ENCODE measurements at places on chromosomes 11 and 22.

GRCh38 chr11:63240791-63241379, 2.5 kb downstream of the SLC22A25 start:
- DNase-seq: no peak

DNA sequence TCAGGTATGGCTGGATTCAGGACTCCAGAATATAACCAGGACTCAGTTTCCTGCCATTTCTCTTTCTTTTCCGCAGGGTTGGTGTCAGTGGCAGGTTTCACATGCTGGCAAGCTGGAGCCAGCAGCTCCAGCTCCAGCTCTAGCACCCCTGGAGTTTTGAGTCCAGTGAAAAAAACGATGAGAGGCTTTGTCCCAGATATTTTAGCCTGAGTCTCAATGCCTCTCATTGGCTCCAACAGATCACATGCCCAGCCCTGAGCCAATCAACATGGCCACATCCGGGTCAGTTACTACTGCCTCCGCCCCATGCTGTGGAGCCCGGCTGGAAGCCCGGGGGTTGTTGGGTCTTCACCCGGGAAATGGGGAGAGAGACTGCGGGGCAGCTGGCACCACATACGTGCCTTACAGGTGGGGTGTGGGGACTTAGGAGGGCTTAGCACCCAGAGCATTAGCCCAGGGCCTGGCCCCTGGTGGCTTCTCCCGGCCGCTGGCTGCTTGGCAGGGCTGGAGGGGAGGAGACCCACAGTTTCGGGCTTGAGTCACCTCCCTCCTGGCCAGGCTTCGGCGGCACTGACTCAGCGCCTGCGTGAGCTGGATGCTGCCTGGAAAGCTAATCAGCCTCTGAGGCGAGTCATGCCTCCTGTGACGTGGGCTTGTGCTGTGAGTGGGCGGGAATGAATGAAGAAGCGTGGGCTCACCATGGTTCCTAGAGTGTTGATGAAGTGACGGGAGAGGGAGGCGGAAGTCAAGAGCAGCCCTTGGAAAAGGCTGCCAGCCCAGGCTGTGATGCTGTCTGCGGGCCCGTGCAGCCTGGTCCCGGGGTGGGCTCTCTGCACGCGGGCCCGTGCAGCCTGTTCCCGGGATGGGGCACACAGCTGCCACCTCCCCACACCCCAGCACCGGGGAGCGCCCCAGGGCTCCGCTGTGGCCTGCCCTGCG, 15.3 kb upstream of the MRTFA start:
- DNase-seq: no peak

- no peak for DNase-seq
Observed at GRCh38 chr11:95494856-95495255, 263.9 kb upstream of the SESN3 start.

GRCh38 chr11:8826139-8826786, 84.7 kb upstream of the AKIP1 start:
- no peak for DNase-seq

- DNase-seq: no peak
Observed at GRCh38 chr11:104015649-104016415, 20.6 kb upstream of the DDI1 start.

DNA sequence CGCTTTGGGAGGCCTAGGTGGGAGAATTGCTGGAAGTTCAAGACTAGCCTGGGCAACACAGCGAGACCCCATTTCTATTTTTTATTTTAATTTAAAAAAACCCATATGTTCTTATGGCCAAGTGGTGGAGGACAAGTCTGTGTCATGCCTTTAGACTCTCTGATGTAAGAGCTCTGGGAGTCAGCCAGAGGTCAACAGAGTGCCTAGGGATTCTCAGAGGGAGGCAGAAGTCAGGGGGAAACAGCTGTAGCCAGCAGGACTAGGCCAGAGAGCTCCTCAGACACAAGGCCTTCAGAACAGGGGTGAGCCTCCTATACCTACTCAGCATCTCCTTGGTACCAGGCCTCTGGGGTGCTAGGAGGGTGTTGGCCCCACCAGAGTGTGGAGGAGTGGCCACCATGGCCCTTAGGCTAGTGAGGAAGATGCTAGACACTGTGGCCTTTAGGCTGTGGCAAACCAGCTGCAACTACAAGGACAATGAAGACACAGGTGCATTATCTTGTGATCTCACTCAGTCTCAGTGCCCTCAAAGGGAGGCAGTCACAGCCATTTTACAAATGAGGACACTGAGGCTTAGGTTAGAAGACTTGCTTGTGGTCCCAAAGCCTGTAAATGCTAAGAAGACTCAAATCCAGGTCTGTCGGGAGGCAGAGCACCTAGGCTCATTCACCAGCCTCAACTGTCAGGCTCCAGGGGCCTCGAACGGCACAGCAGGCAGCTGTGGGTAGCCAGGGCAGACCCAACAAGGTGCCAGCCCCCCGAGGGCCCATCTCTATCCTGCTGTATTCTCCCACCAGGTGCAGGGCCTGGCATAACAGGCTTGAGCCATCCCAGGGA, 5.0 kb downstream of the ZP1 start:
- no peak for DNase-seq

GRCh38 chr11:117878939-117879475, 2.5 kb upstream of the FXYD6 start:
- DNase-seq: no peak

- DNase-seq: no peak
Observed at GRCh38 chr11:69076129-69076791, 27.5 kb downstream of the TPCN2 start.

- DNase-seq: no peak
Observed at GRCh38 chr11:77783025-77783424, 37.5 kb downstream of the RSF1 start.

DNA sequence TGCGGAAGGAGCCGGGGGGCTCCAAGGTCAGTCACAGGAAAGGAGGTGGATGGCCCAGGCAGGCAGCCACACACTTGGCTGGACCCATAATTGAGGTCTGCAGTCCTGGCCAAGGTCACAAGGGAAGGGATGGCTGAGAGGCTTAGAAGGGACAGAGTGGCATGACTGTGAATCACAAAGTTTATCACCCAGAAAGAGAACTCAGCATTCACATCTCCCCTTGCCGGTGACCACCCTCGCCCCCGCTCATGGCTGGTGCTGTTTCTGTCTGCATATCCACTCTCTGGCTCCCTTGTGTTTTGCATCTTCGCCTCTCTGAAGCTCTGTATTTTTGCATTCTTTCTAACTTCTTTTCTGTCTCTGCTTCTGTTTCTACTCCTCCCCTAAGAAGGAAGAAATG, 117.5 kb downstream of the FEZ1 start:
- DNase-seq: no peak

DNA sequence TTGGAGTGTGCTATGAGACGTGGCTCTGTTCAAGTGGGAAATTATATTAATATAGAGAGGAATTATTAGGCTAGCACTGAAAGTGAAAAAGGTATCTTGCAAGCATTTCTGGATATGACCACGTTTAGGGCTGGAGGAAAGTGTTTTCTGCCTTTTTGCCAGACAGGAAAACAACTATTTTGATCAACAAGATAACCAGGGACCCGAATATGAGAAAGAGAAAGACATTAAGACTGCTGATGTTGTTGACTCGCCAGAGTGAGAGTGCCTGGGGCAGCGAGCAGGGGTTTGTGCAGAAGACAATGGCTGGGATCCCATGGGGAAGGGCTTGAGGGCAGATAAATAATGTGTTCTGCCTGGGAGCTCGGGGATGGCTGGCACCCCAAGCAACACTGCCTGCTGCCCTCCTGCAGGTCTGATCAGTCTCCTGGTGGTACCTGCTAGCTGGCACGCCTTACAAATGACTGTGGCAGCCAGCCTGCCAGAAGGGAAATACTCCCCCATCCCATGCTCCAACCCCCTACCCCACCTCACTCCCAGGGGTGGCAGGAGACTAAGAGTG, 23.1 kb upstream of the CHST1 start:
- no peak for DNase-seq

- no peak for DNase-seq
Observed at GRCh38 chr11:748007-748359, 719 bp downstream of the TALDO1 start.

DNA sequence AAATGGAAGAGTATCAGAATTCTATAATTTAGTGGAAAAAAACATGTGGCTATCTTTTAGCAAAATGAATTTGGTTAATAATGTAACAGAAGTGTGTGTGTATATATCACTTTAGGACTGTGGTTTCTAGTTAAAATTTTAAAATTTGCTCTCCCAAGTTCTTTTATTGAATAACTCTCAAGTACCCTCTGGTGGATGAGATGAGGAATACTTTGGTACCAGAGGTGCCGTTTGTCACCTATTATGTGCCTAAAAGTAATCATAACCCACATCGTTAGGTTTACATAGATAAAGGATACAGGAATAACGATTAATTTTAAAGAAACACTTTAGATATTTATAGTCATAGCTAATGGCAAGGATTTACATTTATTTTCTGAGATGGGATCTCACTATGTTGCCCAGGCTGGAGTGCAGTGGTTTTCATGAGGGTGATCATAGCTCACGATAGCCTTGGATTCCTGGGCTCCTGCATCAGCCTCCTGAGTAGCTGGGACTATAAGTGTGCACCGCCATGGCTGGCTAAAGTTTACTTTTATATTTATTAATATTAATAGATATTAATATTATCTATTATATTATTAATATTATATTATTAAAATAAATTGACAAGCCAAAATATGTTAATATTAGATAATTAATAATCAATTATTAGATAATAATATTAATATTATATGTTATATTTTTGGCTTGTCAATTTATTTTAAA, 66.7 kb upstream of the CAPRIN1 start:
- DNase-seq: no peak

DNA sequence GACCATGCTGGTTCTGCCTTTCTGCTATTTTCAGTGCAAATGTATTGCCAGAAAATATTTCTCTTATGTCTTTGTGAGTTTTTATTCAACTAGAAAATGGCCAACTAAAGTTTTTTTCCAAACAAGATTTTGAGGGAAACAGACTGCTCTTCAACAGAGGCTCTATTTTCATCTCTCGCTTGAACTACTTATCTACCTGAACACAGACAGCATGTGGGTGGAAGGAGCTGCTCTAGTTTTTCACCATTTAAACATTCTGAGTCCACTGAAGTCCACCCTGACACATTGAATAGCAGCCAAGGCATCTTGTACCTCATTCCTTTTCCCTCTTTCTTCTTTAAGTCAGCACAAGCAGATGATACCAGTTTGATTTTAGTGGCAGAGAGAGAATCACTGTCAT, 9.8 kb upstream of the OR9I1 start:
- no peak for DNase-seq

- DNase-seq: no peak
Observed at GRCh38 chr11:135006800-135007199, 594.8 kb upstream of the B3GAT1 start.

GRCh38 chr11:128896356-128896755, 5.2 kb downstream of the KCNJ5 start:
- no peak for DNase-seq

GRCh38 chr11:93225662-93226061, 27.9 kb upstream of the SLC36A4 start:
- DNase-seq: no peak

DNA sequence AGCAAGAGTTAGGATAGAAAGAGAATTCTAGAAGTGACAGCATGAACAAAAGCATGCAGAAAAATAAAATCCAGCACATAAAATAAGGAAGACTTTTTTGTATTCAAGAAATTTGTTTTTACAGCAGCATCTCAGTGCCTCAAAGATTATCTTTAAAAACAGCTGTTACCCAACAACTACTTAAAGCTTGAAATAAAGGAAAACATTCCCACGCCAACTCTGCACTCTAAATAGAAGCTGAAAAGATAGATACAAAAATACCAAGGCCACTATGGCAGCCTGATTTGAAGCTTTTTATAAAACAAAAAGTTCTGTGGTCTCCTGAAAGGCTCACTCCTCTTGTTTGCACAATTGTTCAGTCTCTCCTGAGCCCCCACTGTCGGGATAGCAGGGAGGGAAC, 83.6 kb upstream of the LRRC55 start:
- no peak for DNase-seq

DNA sequence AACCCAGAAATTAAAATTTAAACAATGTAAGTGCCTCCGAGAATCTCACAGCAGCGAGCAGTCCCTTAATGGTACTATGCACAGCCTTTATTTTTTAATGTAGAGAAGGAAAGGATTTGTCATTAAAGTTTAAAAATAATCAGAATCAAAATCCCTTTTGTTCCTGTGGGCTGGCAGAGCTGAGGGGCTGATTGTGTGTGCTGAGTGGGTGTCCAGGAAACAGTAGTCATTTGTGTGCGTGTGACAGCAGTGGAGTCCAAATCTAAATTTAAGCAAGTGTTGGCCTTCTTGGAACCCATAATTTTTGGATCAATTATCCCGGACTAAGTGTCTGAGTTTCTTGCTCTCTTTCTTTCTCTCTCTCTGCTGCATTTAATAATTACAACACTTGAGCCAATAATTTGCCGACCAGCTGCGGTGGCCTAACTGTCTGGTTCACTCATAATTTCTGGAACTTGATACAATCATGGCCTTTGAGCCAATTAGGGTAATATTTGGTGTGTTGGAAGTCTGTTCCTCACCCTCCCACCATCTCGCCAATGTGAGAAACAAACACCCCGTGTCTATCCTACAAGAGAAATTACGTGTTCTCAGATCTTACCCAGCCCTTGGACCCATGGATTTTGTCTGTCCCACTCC, 528.0 kb downstream of the SOX6 start:
- DNase-seq: no peak

GRCh38 chr11:108313444-108313843, 90.6 kb downstream of the ATM start:
- DNase-seq: no peak

DNA sequence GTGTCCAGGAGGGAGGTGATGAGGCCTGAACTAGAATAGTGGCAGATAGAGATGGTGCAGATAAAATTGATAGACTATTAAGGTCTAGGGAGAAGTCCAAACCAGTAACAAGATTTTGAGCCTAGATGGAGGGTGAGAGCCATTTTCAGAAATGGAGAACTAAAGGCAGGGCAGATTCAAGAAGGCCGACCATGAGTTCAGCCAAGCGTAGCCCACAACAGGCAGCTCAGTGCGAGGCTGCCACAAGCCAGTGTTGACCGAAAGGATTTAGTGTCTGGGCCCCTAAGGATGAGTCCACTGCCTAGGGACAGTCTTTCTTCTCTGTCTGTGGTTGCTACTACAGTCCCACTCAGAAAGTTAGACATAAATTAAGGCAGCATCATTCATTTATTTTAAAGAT, 51.7 kb downstream of the PPP2R1B start:
- no peak for DNase-seq

GRCh38 chr11:119134389-119134978, 13.1 kb downstream of the HINFP start:
- no peak for DNase-seq

- DNase-seq: no peak
Observed at GRCh38 chr11:33658195-33658900, 42.3 kb downstream of the C11orf91 start.

GRCh38 chr11:100640071-100640470, 47.0 kb upstream of the ARHGAP42 start:
- DNase-seq: no peak

Data from stimulated activated CD8-positive, alpha-beta memory T cell treated with anti-CD3 and anti-CD28 coated beads, Interleukin-4, amount 100 ng/mL, for 1 hour (primary cell).